ENCODE measurements at places on chromosomes 1 and 21.
A peak's percentile ranks its signal among the peaks of the same experiment; 100 is the strongest.

DNA sequence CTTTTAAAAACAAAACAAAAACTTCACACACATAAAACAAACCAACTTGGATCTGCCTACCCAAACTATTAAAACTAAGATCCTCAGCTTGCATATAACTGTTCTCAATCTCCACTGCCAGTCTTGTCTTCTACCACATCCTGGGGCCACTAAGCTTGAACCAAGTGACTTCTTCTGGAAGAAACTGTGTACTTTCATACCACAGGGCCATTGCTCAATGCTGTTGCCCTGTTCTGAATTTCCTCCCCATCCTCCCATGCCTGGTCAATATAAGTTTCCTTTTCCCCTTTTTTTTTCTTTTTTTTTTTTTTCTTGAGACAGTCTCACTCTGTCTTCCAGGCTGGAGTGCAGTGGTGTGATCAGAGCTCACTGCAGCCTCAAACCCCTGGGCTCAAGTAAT is 109.9 kb downstream of the KIAA0319L start:
- no peak for DNase-seq

DNA sequence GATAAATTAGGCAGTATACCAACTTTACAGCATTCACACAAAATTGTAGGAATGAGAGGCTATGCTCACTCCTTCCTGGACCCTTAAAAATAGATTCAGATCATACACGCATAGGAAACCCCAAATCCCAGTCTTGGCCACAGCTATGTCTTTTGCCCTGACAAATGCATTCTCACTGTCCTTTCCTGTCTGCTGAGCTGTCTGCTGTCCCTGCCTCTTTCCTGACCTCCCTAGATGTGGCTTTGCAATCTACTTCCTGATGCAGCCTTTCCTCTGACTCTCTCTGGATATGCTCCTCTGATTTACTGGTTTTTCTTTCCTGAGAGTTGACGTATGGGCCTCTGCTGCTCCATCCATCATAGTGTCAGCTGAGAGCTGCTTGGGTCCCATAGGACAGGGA is 59.8 kb upstream of the SLC35F3 start:
- DNase-seq = no peak

GRCh38 chr1:47705517-47706130 is 267.8 kb downstream of the FOXD2 start:
- DNase-seq = peak; percentile 60

GRCh38 chr21:31801551-31802219 is 69.8 kb upstream of the SCAF4 start:
- no peak for DNase-seq

DNA sequence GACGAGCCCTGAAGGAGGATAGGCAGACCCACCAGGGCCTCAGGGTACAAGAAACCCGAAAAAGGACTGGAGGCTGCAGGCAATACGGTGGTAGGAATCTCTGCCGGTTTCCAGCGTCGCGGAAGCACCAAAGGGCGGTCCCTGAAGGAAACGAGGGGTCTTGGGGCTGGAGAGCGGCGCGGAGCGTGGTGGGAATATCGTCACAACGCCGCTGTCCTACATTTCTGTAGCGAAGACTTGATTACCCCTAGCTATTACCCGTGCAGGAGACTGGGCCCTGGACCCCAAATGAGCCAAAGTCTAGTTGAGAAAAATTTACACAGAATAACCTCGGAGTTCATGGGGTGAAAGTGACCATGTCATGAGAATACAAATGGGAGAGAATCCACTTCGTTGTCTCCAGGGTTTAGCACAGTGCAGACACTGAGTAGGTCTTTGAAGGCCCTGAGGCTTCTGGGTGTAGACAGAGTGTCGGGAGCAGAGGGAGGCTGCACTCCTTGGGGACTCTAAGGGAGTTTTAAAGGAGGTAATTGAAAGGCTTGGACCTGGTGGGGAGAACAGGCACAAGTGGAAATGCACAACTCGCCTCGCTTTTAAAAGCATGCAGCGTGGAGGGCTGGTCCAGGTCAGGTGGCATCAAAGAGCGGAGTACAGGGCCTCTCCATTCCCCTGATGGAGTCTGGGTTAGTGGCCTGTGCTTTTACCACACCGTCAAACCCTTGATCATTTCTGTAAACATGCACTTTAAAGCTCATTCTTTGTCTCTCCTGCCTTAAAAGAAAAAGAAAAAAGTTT is 1.5 kb downstream of the ATP1A1 start:
- DNase-seq = no peak

DNA sequence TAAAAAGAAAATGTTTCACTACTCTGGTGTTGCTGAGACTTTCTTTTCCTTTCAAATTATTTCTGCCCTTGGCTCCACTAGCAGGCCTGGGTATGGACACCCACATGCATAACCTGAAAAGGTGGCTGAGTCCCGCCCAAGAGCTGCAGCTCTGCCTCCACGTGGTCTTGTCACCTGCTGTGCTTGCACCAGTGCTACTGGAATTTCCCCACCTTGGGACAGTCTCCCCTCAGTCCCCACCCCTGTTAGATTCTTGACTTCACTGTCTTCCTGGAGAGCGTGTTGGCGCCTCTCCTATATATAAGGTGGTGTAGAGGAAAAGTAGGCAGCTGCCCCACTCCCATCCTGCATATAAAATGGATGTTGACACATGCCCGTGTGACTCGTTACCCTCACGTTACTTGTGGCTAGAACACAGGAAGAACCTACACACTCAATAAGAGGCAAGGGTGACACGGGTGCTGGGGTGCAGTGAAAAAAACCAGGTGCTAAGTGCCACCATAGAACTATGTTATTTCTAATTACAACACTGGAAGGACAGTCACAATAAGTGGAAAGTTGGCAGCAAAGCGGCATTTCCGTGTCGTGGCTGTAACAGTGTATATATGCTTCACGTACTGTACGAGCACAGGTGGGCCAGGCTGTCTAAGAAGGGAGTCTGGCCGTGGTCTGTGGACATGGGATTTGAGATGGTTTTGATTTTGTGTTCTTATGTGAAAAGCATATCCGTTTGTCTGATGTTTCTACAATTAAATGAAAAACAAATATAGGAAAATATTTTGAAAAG is 61.0 kb downstream of the POFUT2 start:
- DNase-seq = no peak

DNA sequence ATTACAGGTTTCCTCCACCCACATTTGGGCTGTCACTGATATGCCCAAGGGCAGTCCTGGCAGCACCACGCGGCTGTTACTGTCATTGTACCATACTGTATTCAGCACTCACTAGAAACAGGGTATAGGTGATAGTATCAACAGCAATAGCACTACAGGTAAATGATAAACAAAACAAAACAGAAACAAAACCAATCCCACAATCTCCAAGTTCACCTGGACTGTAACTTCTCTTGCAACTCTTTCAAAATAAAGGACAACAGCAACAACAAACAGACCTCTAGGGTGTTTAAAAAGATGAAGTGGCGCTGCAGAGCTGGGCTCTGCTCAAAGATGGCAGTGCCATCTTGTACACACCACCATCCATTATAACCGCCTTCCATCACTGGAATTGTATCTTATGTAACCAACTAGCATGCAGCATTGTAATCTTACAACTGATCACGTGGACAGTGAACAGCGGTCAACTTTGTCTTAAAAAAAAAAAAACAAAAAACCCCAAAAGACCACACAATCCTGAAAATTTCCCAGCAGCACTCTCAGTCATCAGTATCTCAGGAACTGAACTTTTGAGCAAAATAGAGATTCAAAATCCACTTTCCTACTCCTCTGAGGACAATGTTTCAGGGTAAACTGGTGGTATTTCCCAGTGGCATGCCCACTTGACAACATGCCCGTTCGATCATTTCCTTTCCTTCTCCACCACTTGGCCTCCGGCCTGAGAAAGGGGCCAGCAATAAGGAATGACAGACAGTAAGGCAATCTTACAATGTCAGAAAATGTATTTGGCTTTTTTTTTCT is 3.8 kb downstream of the IRF2BP2 start:
- DNase-seq = no peak

DNA sequence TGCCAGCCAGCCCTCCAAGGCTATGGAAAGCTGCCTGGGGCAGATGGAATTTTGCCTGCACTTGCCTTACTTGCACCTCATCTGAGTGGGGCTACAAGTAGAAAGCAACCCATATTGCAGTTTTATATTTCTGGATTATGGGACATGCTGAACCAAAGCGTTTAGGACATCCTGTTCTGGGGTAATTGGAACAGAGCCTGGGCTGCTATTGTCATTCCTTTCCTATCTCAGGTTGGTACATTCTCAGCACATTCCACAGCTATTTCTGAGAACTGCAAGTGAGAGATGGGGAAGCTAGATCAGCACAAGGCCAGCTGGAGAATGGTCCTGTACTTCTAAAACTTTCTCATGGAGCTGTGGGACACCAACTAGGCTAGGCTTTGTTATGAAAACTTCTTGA is 713.8 kb downstream of the KCNT2 start:
- no peak for DNase-seq

DNA sequence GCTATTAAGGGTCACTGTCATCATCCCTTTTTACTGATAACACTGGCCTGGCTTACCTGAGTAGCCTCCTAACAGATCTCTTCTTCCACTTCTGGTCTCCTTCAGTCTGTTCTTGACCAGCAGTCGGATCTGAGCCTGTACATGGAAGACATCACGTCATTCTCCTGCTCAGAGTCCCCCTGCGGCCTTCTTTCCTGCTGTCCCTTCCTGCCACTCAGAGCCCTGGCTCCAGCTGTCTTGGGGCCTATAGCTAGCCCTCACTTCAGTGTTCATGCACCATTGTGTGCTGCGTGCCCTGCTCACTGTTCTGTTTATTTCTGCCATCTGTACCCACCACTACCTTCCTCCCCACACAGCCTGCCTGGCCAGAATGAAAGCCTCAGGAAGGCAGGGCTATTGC is 8.4 kb downstream of the ADARB1 start:
- no peak for DNase-seq

DNA sequence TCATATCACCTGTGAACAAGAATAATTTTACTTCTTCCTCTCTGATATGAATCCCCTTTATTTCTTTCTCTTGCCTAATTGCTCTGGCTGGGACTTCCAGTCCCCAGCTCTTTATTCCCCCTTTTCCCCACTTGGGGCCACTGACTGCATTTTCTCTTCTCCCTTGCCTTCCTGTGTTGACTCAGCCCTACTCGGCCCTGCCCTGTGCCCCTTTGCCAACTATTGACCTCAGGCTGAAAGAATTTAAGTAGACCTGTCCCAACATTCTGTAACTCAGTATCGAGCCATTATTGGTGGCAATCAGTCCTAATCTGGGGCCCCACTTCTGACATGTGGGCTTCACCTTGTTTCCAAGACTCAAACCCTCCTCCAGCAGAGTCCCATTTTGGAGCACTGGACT is 60.6 kb upstream of the STUM start:
- DNase-seq = no peak
